Activated naive CD4-positive, alpha-beta T cell treated with anti-CD3 and anti-CD28 coated beads for 36 hours (primary cell): ENCODE measurements at places on chromosomes 16 and 17. TPM values are rescaled to one million over a fixed set of nuclear protein-coding genes. Genes with fewer than 3 reads are reported as not detected.
A peak's percentile ranks its signal among the peaks of the same experiment; 100 is the strongest.

- peaks cover 8% of the 10 kb centered on the region for H3K36me3 ChIP-seq
- H3K4me3 ChIP-seq, result no peak overlapping the region
- DNase-seq, result no peak
- H3K27ac ChIP-seq, result no peak overlapping the region
- no peaks in the 10 kb centered on the region for H3K27me3 ChIP-seq
- peaks cover 19% of the 10 kb centered on the region for H3K4me1 ChIP-seq
Observed at GRCh38 chr17:1555651-1556471, 6.7 kb downstream of the PITPNA start.

- no peak overlapping the region for H3K27ac ChIP-seq
- DNase-seq, result peak; percentile 7
- peaks cover 5% of the 10 kb centered on the region for H3K4me1 ChIP-seq
Observed at GRCh38 chr16:14180481-14180944, 109.4 kb downstream of the MRTFB start.

DNA sequence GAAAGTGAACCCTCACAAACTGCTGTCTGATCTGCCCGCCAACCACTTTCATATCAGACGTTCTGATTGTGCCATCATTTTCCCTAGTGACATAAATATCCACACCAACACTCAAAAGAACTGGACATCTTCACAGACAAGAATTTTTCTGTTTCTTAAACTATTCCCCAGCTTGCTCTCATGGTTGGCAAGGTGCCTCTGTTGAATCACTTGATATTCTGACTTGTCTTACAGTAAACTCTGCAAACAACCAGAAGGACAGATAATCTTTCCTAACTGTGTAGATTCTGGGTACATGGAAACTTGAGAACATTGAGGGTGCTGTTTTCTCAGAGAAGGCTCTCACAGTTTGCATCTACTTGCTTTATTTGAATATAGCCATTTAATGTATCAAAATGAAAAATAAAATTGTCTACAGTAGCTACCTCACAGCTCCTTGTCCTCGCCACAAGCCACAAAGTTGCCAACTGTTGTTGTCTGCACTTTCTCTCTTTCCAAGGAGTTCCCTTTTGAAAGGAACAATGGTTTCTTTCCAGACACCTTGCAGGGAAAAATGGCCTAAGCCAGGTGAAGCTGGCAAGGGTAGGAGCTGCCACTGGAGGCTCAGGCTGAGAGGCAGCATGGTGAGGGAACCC, 46.0 kb upstream of the ADAMTS18 start:
- H3K4me1 ChIP-seq, result no peaks in the 10 kb centered on the region
- H3K36me3 ChIP-seq, result no peaks in the 10 kb centered on the region
- H3K27ac ChIP-seq, result no peak overlapping the region
- no peak for DNase-seq

GRCh38 chr16:5633845-5634440, 536.3 kb upstream of the EEF2KMT start:
- H3K4me1 ChIP-seq, result no peaks in the 10 kb centered on the region
- H3K4me3 ChIP-seq, result no peak overlapping the region
- H3K27me3 ChIP-seq, result no peaks in the 10 kb centered on the region
- H3K27ac ChIP-seq, result no peak overlapping the region

DNA sequence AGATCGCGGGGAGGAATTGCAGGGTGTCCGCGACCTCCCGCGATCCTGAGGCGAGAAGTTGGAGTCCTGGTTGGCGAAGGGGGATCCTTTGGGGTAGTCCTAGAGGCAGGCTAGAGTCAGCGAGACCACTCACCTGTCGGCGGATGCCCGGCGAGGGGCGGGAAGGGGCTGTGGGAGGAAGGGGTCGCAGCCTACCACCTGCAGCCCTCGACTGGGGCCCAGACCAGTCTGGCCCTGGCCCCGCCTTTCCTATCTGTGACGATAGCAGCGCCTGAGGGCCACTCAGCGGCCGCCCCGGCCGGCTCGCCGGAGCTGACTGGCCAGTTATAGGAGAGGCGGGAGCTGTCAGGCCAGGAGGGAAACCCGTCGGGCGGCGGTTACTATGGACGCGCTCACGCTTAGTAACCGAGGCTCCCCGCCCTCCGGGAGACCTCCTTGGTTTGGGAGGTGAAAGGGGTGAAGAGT, at the start of gene TEKT3:
Gene TEKT3, minus strand, starts transcription at position 213 of the 465 bp plus-strand sequence. CDS start 10,012 bp downstream, outside the sequence.
- peaks cover 5% of the 10 kb centered on the region for H3K4me1 ChIP-seq
- no peaks in the 10 kb centered on the region for H3K36me3 ChIP-seq
- peaks cover 49% of the 10 kb centered on the region for H3K27me3 ChIP-seq
- H3K27ac ChIP-seq, result no peak within 1 kb of the TSS

DNA sequence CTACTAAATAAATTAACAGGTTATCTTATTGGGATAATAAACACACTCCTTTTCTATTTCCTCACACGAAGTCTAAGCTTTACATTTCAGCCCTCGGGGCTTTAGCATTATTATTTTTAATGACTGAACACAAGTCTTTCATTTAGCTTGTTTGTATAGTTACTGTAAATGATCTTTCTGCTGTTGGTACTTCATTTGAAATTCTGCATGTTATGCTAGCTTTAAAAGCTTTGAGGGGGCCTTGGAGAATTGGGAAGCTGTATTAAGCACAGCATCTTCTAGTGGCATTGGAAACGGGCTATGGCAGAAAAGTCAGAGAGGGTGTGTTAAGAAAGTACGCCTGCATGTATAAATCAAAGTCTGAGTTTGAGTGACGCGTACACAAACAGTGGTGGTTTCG, 243.7 kb downstream of the FTO start:
- no peak for DNase-seq
- no peak overlapping the region for H3K4me3 ChIP-seq
- peaks cover 21% of the 10 kb centered on the region for H3K4me1 ChIP-seq
- H3K27ac ChIP-seq, result no peak overlapping the region

- DNase-seq, result no peak
- H3K4me3 ChIP-seq, result no peak overlapping the region
- H3K36me3 ChIP-seq, result no peaks in the 10 kb centered on the region
- H3K27me3 ChIP-seq, result peaks cover 10% of the 10 kb centered on the region
- H3K27ac ChIP-seq, result no peak overlapping the region
Observed at GRCh38 chr16:49696414-49697101, 159.4 kb downstream of the ZNF423 start.

- no peak for DNase-seq
- H3K27ac ChIP-seq, result no peak overlapping the region
- no peak overlapping the region for H3K4me3 ChIP-seq
- H3K27me3 ChIP-seq, result no peaks in the 10 kb centered on the region
Observed at GRCh38 chr17:80095844-80096475, 5.4 kb upstream of the GAA start.

DNA sequence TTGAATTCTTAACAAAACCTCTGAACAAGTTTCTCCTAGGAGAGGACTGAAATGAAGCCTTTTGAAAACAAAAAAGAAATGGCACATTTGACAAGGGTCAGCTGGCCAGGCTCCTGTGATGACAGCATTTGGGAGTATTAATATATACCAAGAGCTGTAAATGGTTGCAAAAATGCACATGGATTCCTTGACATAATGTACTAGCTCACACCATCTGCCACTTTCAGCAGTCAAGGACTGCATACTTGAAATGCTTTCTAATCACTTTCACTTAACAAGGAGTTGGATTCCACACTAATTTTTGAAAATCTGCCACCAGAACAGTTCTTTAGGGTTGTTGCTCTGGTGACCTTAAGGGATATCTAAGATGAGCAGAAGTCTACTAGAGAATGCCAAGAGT, 236.7 kb upstream of the TOX3 start:
- no peak for DNase-seq
- H3K4me3 ChIP-seq, result no peak overlapping the region
- H3K4me1 ChIP-seq, result no peaks in the 10 kb centered on the region
- no peak overlapping the region for H3K27ac ChIP-seq

DNA sequence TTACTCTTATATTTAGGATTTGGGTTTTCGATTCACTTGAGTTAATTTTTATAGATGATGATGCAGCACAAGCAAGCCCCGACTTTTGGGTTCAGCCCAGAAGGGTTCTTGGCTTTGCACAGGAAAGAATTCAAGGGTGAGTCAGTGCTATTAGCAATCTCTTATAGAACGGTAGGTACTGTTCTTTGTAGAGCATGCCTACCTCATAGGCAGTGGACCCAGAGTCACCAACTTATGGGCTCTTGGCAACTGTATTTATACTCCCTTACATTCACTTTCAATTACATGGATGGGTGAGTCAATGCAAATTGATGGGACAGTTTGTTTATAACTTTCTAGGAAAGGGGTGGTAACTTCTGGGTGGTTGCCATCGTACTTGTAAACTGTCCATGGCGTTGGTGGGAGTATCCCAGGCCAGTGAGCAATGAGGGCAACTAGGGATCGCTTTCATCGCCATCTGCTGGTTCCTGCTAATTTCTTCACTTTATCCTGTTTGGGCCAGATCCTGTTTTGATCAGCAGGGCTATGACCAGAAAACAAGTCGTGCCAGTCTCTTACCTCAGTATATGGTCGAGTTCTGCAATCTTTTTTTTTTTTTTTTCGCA, 362.6 kb downstream of the CNTNAP4 start:
- no peaks in the 10 kb centered on the region for H3K4me1 ChIP-seq
- no peaks in the 10 kb centered on the region for H3K27me3 ChIP-seq
- H3K27ac ChIP-seq, result no peak overlapping the region
- DNase-seq, result no peak
- H3K4me3 ChIP-seq, result no peak overlapping the region

DNA sequence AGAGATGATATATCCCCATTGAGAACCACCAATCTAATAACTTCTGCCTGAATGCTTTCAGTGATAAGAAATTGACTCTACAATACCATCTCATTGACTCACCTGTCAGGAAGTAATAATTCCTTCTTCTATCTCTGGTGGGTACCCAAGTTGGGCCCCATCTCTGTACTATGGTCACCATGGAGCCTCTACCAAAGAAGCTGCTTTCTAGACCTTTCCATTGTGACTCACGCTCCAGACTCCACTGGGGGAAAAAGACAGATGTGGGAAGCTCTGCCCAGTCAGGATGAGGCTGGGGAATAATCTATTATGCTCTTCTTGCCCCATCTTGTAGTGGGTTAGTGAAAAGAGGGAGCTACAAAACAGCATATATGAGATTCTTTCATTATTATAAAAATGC, 100.4 kb downstream of the COPRS start:
- H3K27ac ChIP-seq, result no peak overlapping the region
- no peak for DNase-seq
- no peaks in the 10 kb centered on the region for H3K4me1 ChIP-seq
- no peaks in the 10 kb centered on the region for H3K36me3 ChIP-seq
- H3K27me3 ChIP-seq, result peaks cover 6% of the 10 kb centered on the region

GRCh38 chr17:80878876-80879722, 112.5 kb upstream of the CHMP6 start:
- H3K27me3 ChIP-seq, result no peaks in the 10 kb centered on the region
- H3K4me3 ChIP-seq, result no peak overlapping the region
- no peak for DNase-seq
- peaks cover 34% of the 10 kb centered on the region for H3K4me1 ChIP-seq
- peaks cover 40% of the 10 kb centered on the region for H3K36me3 ChIP-seq

- no peaks in the 10 kb centered on the region for H3K27me3 ChIP-seq
- H3K4me3 ChIP-seq, result no peak overlapping the region
- DNase-seq, result no peak
- H3K4me1 ChIP-seq, result no peaks in the 10 kb centered on the region
Observed at GRCh38 chr17:77601054-77601979, 357.2 kb upstream of the TNRC6C start.

GRCh38 chr17:59377410-59377809, 46.0 kb downstream of the YPEL2 start:
- H3K36me3 ChIP-seq, result peaks cover 1% of the 10 kb centered on the region
- H3K27ac ChIP-seq, result no peak overlapping the region
- H3K27me3 ChIP-seq, result no peaks in the 10 kb centered on the region
- DNase-seq, result no peak

DNA sequence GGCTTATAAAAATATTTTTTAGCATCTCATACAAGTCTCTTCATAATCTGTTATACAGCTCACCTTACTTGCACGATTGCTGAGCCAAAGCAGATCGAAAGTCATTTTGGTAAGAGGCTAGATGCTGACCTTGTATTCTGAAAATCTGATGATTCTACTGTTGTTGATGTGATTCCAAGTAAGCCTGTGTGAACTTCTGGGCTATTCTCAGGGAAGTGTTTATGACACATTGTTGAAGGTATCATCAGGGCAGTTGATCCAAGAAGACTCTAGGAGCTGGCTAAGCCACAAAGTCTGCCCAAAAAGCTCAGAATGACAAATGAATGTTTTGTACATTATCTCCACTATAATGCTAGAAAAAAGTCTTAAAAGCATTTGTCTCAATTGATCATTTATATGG, 16.0 kb downstream of the OMG start:
- H3K27ac ChIP-seq, result no peak overlapping the region
- DNase-seq, result no peak
- H3K4me1 ChIP-seq, result no peaks in the 10 kb centered on the region
- no peaks in the 10 kb centered on the region for H3K27me3 ChIP-seq
- H3K36me3 ChIP-seq, result peaks cover 4% of the 10 kb centered on the region

GRCh38 chr17:79791735-79792161, 5.1 kb downstream of the CBX8 start:
- peaks cover 16% of the 10 kb centered on the region for H3K4me1 ChIP-seq
- no peak overlapping the region for H3K27ac ChIP-seq
- no peak for DNase-seq
- H3K27me3 ChIP-seq, result peaks cover 47% of the 10 kb centered on the region

- DNase-seq, result peak; percentile 33
- H3K36me3 ChIP-seq, result peaks cover 24% of the 10 kb centered on the region
- H3K4me1 ChIP-seq, result peaks cover 60% of the 10 kb centered on the region
- peak overlapping the region; percentile 96 for H3K27ac ChIP-seq
- no peaks in the 10 kb centered on the region for H3K27me3 ChIP-seq
Observed at GRCh38 chr16:50744881-50745280, 3.0 kb downstream of the CYLD start.

GRCh38 chr17:79086609-79087427, 12.2 kb downstream of the ENGASE start:
- no peak overlapping the region for H3K27ac ChIP-seq
- H3K4me3 ChIP-seq, result no peak overlapping the region
- no peaks in the 10 kb centered on the region for H3K4me1 ChIP-seq
- H3K36me3 ChIP-seq, result peaks cover 8% of the 10 kb centered on the region
- no peak for DNase-seq

The PSMD12 gene
- total RNA-seq, result 70.7 TPM

The WWP2 gene
- total RNA-seq, result 32.3 TPM

The SPNS2 gene
- 0.45 TPM for total RNA-seq

The C16orf89 gene
- not detected for total RNA-seq

The NPIPB9 gene
- total RNA-seq, result 1.1 TPM

The CTF1 gene
- total RNA-seq, result 0.27 TPM

The SLFN12 gene
- 5.6 TPM for total RNA-seq

The CACNA1H gene
- 0.84 TPM for total RNA-seq

The ALOX12 gene
- total RNA-seq, result not detected

The RBFOX1 gene
- total RNA-seq, result not detected
